C1 segment of cervical spinal cord (tissue), 14 donors: ENCODE measurements at places on chromosomes 11 and 22.

- no peak for DNase-seq
Observed at GRCh38 chr11:111935317-111936039, 1.7 kb upstream of the DIXDC1 start.

- no peak for DNase-seq
Observed at GRCh38 chr11:58047818-58048217, 17.1 kb downstream of the OR6Q1 start.

DNA sequence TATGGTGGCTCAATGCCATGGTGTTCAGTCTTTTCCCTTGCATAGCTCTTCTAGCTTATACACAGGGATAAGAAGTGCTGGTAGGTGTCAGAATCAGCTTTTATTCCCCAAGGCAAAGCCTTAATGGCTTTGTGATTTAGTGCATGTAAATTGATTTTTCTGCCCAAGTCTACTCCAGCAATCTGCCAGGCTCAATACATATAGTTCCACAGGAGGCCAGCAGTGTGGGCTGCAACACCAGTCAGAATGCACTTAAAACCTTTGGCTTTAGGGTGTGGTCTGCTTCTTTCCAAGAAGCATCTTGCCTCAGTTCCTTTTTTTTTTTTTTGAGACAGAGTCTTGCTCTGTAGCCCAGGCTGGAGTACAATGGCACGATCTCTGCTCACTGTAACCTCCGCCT lies 14.5 kb upstream of the CAPRIN1 start:
- no peak for DNase-seq

DNA sequence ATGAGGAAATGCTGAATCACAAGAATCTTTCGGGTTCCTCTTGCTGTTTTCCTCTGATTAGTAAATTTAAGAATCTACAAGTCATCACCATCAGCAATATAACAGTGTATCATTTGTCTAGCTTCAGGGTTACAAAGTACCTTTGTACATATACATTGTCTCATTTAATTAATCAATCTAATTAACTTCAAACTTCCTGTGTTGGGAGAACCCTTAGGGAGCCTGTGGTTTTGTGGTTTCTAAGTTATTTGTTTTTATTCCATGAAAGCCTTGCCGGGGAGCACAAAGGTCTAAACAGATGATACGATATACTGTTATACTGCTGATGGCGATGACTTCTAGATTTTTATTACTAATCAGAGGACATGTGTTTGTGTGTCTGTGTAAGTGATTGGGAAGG lies 41.0 kb downstream of the TIMP3 start:
- no peak for DNase-seq

DNA sequence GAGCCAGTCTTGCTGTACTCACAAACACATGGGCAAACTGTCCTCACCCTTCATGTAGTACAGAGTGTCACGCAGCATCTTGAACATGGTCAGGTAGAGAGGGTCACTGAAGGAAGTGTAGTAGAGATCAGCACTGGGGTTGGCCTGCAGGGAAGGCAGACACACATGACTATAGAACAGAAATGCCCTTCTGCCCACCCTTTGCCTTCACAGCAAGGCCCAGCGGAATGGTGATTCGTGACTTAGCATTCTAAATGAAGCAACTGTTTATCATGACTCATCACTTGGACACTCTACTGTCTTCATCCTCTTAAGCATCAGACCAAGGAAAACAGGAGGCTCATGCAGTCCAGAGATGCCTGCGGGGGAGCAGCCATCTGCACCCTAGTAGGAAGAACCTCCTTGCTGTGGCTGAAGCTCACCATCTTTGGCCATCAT lies 33.4 kb downstream of the SERPIND1 start:
- DNase-seq, result no peak

GRCh38 chr22:30056015-30056414 lies 24.2 kb upstream of the HORMAD2 start:
- DNase-seq, result no peak

DNA sequence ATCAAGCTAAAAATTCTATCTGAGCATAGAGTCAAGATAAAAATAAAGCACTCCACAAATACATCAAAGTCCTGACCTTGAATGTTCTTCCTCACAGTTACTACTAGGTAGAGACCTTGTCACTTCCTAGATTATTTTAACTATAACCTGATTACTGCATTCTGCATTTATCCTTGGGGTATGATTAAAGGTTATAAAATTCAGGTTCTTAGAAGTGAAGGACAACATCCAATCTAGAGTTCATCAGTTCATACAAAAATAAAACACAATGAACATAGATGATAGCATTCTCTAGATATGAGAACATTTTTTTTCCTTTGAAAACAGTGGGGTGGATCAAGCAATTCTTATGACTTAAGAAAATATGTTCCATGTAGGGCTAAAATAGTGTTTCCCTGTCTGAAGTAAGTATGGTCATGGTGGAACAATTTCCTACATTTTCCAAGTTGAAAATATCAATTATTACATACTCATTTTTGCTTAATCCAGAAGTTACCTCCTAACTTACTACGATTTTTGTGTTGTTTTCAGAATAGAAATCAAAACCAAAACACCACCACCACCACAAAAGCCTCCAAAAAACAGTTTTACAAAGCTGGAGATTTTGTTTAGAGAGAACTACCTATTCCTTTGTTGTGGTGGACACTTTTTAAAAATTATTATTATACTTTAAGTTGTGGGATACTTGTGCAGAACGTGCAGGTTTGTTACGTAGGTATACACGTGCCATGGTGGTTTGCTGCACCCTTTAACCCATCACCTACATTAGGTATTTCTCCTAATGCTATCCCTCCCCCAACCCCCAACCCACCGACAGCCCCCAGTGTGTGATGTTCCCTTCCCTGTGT lies 112.0 kb upstream of the DDI1 start:
- no peak for DNase-seq

DNA sequence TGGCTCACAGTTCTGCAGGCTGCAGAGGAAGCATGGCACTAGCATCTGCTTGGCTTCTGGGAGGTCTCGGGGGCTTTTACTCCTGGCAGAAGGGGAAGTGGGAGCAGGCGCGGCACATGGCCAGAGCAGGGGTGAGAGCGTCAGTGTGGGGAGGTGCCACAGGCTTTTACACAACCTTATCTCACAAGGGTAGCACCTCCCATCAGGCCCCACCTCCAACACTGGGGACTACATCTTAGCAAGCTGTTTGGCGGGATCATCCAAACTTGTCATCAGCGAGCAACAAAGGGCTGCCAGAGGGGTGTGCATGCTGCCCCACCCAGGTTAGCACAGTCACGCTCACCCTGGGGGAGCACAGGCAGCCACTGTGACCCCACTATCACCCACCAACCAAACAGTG lies 18.9 kb upstream of the YPEL1 start:
- DNase-seq, result peak; percentile 43

DNA sequence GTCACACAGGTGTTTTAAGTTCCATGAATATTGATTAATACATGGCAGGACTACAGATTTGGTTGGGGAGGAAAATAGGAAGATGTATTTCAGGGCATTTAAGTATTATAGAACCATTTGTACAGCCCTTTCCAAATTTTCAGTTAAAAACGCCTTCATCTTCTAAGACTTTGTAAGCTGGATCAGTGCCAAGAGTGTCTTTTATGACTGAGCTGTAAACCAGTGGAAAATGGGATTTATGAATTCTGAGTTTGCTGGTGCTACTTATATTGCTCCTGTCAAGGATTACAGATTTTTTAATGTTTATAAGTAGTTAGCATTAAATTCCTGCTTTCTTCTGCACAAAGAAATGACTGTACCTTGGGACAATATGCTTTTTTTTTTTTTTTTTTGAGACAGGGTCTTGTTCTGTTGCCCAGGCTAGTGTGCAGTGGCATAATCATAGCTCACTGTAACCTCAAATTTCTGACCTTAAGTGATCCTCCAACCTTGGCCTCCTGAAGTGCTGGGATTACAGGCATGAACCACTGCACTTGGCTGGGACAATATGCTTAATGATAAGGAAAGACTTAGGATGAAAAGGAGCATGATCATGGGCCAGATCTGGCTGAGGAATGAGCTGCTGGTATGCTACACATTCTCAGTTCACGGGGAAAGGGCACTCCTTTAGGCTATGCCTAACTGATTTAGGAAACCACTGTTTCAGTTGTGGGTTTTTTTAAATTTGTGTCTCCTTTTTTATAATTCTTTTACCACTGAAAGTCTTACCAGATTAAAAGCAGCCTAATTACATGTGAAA lies 113.6 kb upstream of the MTNR1B start:
- DNase-seq, result no peak

DNA sequence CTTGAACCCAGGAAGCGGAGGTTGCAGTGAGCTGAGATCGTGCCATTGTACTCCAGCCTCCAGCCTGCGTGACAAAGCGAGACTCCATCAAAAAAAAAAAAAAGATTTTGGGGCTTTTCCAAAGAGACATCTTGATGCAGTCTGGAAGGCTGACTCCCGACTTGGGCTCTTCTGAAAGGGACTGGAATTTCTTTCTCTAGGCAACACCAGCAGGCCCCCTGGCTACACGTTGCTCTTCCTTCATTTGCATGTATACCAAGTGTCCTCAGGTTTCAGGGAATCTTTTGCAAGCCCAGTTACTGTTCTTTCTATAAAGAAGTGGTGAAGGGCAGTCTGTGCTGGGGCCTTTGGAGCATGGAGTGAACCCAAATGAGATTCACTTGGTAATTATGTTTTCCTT lies 211.0 kb downstream of the GRIK4 start:
- DNase-seq, result no peak

DNA sequence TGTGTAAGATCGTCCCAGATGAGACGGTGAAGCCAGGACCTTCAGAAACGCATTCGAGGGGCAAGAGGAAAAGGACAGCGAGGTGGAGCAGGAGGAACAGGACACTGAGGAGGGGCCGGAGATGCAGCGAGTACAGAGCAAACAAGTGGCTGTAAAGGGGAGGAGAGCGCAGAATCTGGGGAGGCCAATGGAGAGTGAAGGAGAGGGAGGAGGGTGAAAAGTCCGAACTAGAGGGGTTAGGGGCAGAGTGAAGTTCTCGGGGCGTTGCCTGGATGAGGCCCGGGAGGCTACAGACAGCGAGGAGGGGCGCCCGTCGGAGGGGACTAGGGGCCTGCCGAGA lies 8.8 kb upstream of the PPIL2 start:
- no peak for DNase-seq

DNA sequence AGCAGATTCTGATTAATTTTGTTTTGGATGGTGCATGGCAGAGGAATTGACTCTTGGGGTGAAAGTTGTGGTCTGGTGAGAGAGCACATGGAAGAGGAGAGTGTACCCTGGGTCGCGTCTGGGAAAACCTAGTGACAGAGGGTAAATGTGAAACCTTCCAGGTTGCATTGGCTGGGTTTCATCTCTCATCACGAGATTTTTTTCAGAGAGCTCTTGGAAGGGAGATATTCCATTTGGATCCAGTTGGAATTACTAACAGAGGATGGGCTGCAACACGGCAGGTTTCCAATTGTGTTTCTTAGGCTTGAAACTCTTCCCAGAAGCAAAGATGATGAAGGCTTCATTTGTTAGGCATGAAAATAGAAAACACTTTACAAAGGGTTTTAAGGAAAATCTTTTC lies 109.7 kb upstream of the MTMR2 start:
- DNase-seq, result no peak

DNA sequence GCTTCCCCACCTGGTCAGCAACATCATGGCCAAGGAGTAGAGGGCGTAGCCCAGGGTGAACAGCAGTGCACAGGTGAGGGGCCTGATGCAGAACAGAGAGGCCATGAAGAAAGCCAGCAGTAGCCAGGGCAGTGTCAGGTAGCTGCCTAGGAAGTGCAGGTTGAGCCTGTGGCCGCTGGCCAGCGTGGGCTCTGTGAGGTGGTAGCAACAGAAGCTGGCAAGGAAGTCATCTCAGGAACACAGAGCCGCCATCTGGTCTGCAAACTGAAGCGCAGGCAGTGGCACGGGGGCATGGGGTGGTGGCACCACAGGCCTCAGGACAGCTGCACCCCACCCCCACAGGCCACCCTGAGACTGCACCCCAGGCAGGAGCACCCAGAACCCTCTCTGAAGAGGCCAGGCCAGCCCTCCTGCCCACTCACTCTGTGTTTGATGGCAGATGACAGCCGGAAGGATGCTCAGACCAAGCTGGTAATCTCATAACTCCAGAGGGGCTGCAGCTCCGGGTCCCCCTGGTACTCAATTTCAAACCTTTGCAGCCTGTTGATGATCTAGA lies 95.3 kb downstream of the MED15 start:
- no peak for DNase-seq

- DNase-seq, result no peak
Observed at GRCh38 chr11:120153221-120153620, 15.3 kb upstream of the TRIM29 start.

GRCh38 chr11:107591378-107592230 lies 657 bp downstream of the ELMOD1 start:
- DNase-seq, result no peak

GRCh38 chr11:58513747-58514367 lies 6.0 kb upstream of the OR5B21 start:
- DNase-seq, result no peak

DNA sequence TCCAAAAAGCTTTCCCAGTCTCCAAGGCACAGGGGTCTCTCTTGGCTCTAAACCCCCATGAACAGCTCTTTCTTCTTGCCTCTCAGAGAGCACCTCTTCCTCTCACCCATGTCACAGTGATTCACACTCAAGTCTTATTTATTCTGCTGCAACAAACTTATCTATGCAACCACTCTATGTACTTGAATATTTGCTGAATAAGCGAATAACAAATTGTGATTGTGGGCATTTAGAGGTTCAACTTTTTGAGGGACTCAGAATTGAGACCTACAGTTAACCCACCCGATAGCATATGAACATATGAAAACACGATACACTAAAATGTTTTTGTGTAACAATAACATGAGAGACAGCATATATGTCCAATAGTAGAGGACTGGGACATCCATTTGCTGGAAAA lies 137.1 kb upstream of the NARS2 start:
- no peak for DNase-seq

- no peak for DNase-seq
Observed at GRCh38 chr11:94507485-94507884, 4.8 kb upstream of the C11orf97 start.

GRCh38 chr11:116644941-116645305 lies 127.9 kb downstream of the BUD13 start:
- DNase-seq, result no peak

DNA sequence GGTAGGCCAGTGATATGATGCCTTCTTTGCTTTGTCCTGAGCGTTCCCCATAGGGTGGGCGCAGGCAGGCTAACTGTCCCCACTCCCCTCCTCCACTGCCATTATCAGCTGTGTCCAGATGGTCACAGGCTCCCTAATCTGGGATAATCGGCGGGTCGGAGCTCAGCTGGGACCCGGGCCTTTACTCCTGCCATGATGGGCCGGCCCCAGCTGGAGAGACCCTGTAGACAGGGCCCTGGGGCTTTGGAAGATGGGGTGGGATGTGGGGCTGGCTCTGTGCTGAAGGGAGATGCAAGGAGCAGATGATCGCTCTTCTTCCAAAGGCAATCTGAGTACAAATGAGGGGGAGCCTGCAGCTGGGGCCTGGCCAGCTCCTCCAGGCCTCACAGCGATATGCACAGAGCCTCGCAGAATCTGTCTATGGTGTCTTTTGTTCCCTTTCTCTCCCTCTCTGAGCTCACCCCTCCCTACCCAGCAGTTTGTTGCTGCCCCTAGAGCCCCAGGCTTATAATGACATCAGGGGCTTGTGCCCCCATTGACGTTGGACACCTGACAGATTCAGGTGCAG lies 11.9 kb downstream of the KLHL35 start:
- peak; percentile 23 for DNase-seq

GRCh38 chr22:35541254-35541748 lies 670 bp downstream of the RASD2 start:
- no peak for DNase-seq

GRCh38 chr11:108233277-108233945 lies 10.5 kb downstream of the ATM start:
- DNase-seq, result no peak
